ENCODE measurements at places on chromosomes 13 and 19.

- DNase-seq, result no peak
Measured at GRCh38 chr19:55391191-55391670, 5.5 kb downstream of the RPL28 start.

- no peak for DNase-seq
Measured at GRCh38 chr13:78305171-78305570, 298.2 kb downstream of the POU4F1 start.

- no peak for DNase-seq
Measured at GRCh38 chr19:8022275-8022674, 16.8 kb upstream of the ELAVL1 start.

GRCh38 chr13:108987517-108987916, 358.1 kb downstream of the MYO16 start:
- DNase-seq, result no peak

DNA sequence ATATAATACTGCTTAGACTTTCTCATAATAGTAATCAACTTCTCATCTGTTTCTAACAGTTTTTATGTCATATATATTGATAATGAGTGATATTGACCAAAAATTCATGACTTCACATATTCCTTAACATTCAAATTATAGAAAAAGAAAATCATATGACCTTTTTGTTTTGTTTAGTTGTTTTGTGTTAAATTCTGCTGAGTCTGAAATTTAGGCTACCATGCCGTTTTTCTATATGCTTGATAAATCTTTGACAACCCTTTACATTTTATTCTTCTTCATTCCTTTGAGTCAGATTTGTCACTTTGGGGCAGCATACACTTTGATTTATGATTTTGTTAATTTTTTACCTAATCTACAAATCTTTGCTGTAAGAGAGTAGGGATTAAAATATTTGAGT, 176.4 kb downstream of the ITGBL1 start:
- DNase-seq, result no peak

- DNase-seq, result no peak
Measured at GRCh38 chr13:30314069-30314468, 6.7 kb upstream of the KATNAL1 start.

GRCh38 chr13:108375772-108376171, 106.3 kb downstream of the TNFSF13B start:
- DNase-seq, result no peak

DNA sequence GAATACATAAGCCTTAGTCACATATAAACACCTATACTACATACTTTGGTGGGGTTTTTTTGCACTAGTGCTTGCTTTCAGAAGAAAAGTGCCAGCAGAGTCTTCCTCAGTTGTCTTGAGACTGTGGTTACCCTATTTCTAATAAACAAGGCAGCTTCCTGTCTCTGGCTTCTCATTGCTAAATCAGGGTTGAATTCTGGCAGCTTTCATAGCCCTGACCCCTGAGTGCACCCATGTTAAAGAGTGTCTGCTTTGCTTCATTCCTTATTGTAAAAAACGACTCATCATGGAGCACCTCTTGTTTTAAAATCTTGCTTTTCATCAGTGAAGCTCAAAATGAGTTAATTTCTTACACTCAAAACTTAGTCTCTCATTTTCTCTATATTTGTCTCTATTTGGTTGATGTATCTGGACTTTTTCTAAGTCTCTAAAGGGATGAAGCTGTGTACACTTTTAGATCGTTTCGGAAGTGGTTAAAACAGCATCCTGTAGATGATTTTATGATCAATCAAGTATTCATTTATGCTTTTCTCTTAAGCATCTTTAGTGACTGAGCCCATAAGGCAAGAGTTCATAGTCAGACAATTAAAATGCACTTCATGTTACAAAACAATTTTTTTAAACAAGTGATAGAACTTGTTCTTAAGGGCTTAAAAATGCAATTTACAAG, 72.1 kb downstream of the KLF12 start:
- DNase-seq, result no peak

DNA sequence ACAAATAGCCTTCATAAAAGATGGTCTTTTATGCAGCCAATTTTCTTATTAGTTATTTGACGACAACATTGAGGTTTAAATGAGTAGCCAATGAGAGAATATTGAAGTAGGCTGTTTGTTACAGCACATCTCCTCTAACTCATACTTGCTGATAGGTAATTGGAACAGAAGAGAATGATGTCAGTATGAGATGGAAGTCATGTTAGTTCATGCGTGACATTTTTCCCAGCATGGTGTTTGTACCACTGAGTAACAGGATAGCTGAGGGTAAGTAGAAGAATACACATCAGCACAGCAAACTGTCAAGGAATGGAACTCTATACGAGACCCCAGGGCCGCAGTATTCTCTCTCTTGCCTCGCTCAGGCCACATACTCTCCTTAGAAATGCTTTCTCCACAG, 37.2 kb downstream of the COL4A2 start:
- no peak for DNase-seq

GRCh38 chr19:54684527-54684926, 21.7 kb downstream of the LILRB4 start:
- peak; percentile 70 for DNase-seq

DNA sequence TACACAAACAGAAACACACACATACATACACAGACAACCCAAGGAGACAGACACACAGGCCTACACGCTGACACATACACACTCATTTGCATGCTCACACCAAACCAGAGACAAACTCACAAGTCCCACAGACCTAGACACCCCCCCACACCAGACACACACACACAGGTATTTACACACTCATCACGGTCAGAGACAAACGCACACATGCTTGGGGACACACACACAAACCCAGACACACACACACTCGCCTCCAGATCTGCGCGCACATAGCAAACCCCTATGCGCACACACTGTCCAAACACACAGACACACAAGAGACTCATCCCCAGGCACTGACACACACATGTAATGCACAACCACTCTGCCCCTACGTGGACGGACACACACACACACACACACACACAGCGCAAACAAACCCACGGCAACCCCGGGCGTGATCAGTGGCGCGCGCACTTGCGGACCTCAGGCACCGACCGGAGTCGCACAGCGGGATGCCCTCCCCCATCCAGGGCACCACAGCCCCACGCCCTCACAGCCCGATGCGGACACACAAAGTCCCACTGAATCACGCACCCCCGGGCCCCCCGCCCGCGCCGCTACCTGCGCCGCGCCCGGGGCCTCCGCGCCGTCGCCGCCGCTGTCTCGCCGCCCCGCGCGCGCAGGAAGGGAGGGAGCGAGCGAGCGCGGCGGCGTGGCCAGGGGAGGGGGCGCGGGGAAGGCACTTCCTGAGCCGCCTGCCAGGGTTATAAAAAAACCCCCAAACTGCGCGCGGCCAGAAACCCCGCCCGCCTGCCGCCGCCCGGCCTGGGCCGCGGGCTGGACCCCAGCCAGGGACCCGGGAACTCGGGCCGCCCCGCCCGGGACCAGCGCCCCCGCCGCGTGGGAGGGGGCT, at the start of gene ADAMTS10:
Gene ADAMTS10 (minus strand): TSS at position 675 of the 895 bp plus-strand sequence. CDS start 5,005 bp downstream, outside the sequence.
- no peak for DNase-seq

GRCh38 chr13:101527130-101527529, 74.7 kb downstream of the ITGBL1 start:
- no peak for DNase-seq

DNA sequence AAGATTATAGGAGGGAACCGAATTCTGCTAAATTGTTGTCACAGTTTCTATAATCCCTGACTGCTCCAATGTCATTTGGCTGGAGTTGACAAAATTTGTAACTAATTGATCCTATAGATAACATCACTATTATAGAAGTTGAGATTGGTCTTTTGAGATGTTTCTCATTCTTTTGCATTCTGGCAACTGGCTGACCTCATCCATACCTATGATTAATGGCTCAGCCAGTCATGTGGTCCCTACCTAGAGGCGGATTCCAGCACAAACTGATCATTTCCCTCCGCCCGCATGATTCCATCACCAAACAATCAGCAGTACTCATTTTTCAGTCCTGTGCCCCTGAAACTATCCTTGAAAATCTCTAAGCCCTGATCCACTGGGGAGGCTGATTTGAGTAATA, 4.2 kb downstream of the PSG2 start:
- DNase-seq, result peak; percentile 8

- DNase-seq, result no peak
Measured at GRCh38 chr13:40429706-40430545, 236.5 kb downstream of the FOXO1 start.

- DNase-seq, result peak; percentile 65
Measured at GRCh38 chr19:575527-576506, 3.4 kb downstream of the BSG start.

GRCh38 chr13:41007744-41008128, 11.4 kb downstream of the ELF1 start:
- DNase-seq, result no peak
